ENCODE measurements at places on chromosomes 5 and 9.

DNA sequence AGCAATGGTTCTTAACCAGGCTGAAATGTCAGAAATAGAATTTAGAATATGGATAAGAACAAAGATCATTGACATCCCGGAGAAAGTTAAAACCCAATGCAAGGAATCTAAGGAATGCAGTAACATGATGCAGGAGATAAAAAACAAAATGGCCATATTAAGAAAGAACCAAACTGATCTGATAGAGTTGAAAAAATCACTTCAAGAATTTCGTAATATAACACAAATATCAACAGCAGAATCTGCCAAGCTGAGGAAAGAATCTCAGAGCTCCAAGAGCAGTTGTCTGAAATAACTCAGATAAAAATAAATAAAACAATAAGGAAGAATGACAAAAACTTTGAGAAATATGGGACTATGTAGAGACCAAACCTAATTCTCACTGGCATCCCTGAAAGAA is 37.8 kb upstream of the TAS2R1 start:
- no peak for DNase-seq

- DNase-seq = peak; percentile 19
Measured at GRCh38 chr5:146640285-146640896, 124.4 kb upstream of the GPR151 start.

- DNase-seq = no peak
Measured at GRCh38 chr5:175447571-175447970, 3.6 kb upstream of the DRD1 start.

- DNase-seq = no peak
Measured at GRCh38 chr5:32642276-32643002, 57.1 kb downstream of the SUB1 start.

DNA sequence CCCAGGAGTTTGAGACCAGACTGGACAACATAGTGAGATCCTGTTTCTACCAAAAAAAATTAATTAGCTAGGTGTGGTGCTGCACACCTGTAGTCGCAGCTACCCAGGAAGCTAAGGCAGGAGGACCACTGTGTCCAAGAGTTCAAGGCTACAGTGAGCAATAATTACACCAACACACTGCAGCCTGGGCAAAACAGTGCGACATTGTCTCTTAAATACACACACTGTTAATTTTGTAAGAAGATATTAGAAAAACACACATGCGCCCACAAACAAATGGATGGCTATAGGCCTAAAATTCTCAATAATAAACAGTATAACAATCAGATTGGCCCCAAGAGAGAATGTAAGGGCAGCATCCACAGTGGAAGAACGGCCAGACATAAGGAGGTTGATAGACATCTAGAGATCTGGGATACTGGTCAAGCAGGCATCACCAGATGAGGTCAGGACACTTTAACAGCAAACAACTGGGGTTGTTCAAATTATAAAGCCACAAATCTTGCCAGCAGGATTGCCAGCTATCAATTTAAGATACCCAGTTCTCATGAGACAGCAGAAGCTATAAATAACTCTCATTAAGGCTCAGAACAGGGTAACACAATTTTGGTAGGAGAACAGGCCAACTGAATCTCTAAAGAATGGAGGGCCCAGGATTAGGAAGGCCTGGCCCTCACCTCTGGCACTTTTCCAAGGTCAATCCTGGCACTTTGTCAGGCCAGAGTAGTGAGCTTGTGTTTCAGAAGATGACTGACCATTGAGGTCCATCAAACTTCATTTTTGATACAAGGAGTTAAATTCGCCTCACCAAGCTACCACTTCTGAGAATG is 29.5 kb downstream of the GOLPH3 start:
- no peak for DNase-seq
